SJCRH30 (cell line): ENCODE measurements at places on chromosomes 3 and 15. TPM values are rescaled to one million over a fixed set of nuclear protein-coding genes. Genes with fewer than 3 reads are reported as not detected.

The CHP1 gene
- 86.6 and 87.9 TPM in 2 replicates for total RNA-seq

DNA sequence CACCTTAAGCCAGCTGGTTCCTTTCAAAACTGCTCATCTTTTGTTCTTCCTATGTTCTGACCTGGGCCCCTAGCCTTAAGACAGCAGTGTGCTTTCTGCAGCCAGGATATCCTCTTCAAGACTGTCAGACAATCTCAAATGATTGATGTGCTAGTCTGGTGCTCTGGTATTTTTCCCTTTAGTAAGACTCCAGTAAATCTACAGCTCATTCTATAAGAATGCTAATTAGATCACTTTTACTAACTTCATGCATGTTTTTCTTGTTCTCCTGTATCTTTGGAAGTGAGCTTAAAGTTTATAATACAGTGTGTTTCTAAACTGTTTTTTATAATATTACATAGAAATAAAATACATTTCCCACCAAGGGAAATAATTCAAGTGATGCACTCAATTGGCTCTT, 220.9 kb upstream of the NANOGP8 start:
- H3K4me1 ChIP-seq, result peaks cover 16% of the 10 kb centered on the region; the same call in 1 of the 2 replicates
- no peak for DNase-seq
- H3K27ac ChIP-seq, result no peak overlapping the region
- H3K36me3 ChIP-seq, result no peaks in the 10 kb centered on the region
- H3K27me3 ChIP-seq, result no peaks in the 10 kb centered on the region
- H3K4me3 ChIP-seq, result no peak overlapping the region

- H3K4me3 ChIP-seq, result no peak overlapping the region
- peaks cover 13% of the 10 kb centered on the region for H3K4me1 ChIP-seq
- H3K36me3 ChIP-seq, result peaks cover 4% of the 10 kb centered on the region; the same call in 1 of the 2 replicates
- no peaks in the 10 kb centered on the region for H3K27me3 ChIP-seq
- no peak overlapping the region for H3K27ac ChIP-seq
Measured at GRCh38 chr15:89109238-89109637, 21.0 kb downstream of the ABHD2 start.

GRCh38 chr3:169241991-169242707, 421.4 kb downstream of the MECOM start:
- H3K4me3 ChIP-seq, result peak overlapping the region; percentile 62
- H3K27me3 ChIP-seq, result no peaks in the 10 kb centered on the region
- peak overlapping the region; percentile 56 for H3K27ac ChIP-seq
- no peaks in the 10 kb centered on the region for H3K36me3 ChIP-seq
- DNase-seq, result peak; percentile 63
- H3K4me1 ChIP-seq, result peaks cover 4% of the 10 kb centered on the region
